Omental fat pad (tissue), 4 donors: ENCODE measurements at places on chromosomes 13 and 19.

DNA sequence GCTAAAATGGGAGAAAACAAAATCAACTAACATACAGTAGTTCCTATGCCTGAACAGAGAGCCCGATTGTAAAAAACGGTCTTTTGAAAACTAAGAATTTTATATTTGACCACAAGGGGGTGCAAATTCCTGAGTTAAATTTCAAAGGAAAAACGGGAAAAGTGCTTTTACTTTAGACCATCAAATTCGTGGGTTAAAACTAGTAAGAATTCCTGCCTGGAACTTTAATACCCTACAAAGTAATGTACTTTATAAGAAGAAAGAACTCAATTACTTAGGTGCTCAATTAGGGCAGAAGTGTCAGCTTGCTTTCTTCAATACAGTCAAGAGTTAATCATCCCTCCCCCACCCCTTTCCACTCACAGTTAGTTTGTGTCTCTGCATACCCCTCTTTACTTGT lies 69.8 kb downstream of the KCNRG start:
- no peak for DNase-seq

GRCh38 chr19:46189971-46190888 lies 39.3 kb upstream of the IGFL1 start:
- DNase-seq = no peak

GRCh38 chr13:106521095-106521799 lies 14.2 kb downstream of the EFNB2 start:
- no peak for DNase-seq

DNA sequence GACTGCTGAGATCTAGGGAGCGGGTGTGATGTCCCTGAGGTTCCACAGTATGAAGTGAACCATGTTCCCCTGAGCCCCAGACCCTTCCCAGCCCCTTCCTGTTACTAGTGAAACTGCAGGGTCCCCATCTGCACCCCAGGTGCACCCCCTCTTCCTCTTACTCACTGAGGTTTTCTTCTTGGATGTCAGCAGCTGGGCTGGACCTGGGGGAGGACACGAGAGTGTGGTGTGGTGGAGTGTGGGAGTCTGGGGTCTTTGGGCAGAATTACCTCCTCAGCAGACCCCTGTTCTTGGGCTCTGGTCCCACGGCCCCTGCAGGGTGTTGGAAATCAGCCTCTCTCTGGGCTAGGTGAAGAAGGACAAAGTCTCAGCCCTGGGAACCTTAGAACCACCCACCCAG lies 3.3 kb upstream of the LILRA6 start:
- DNase-seq = no peak

DNA sequence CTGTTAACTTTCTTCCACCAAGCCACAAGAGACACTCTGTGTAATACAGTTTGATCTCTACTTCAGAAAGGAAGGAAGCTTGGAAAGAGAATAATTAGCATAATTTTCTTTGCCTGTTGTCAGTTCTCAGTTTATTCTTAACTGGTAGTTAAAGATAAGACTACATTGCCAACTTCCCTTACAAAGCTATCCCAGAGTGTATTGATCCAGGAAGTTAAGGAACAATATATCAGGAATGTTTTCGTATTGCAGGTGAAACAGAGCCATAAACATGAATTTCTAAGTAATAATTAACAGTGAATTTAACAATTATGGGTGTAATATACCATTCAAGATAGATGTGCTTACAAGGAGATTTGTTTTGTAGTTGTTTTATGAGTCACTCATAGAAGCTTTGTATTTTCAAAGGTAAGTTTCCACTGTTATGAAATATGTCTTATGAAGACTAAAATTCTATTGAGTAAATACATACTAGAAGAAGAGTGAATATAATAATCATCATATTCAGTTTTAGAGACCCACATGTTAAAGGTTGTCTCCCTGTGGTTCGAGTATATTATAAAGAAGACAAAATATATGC lies 88.4 kb upstream of the KLF5 start:
- no peak for DNase-seq
